ENCODE measurements at places on chromosomes 1 and 21.

- DNase-seq = peak; percentile 41
These were observed 651 bp upstream of the GABRD start for GRCh38 chr1:2018217-2019171.

DNA sequence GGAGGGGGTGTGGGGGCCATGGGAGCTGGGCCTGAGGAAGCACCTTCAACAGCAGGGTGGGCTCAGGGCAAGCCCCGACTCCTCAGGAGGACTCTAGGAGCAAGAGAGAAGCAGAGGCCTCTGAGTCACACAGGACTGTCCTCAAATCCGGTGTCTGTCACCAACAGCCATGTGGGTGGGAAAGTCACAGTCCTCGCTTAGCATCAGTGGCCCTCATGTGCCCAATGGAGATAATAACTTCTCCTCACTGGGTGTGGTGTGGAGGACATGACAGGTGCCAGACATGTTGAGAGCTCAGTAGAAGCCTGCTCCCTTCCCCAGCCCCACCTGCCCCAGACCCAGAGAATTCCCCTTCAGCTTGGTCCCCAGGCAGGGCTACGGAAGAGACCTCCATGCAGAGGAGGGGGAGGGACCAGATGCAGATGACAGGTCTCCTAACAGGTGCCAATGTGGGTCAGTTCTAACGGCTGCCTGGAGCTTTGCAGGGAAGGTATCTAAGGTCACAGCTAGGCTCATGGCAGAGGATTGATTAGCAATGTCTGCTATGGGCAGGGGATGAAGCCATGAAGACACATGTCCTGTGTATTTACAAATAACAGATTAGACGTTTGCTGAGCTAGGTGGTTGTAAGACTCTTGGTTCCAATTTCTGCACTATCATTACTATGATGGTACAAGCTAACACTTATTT is 30.2 kb downstream of the TTC39A start:
- DNase-seq = peak; percentile 19

DNA sequence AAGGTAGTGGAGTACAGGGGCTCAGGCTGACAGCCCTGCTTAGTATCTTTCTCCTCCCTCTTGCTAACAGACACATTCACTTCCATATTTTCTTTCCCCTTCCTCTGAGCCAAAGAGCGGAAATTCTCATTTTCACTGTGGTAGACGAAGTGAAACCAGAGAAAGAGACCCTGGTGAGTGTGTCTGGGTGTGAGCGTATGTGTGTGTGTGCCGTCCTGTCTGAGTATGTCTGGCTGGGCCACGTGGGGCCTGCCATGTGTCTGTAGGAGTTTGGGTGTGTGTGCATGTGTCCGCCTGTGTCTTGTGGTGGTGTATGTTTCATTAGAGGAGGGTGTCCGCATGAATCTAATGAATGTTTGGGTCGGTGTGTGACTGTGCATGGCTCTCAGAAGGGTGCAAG is 1.7 kb downstream of the COL8A2 start:
- DNase-seq = no peak

DNA sequence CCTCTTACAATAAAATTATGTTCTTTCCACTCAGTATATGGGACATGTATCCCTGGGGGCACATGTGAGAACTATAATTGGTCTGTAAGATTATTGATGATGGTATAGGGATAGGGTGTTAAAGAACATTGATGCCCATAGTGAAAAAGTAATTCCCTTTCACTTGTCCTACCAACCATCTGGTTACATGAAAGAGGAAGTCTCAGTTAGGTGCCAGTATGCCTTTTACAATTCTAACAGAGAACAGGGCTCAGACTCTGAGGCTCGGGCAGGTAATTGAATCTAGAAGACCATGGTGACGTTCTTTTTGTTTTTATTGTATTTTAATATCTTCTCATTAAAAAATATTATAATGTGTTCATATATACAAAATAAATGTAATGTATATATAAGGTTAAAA is 113.6 kb downstream of the FGGY start:
- DNase-seq = no peak

- DNase-seq = no peak
These were observed 3.7 kb upstream of the SHISAL2A start for GRCh38 chr1:52629325-52629643.

DNA sequence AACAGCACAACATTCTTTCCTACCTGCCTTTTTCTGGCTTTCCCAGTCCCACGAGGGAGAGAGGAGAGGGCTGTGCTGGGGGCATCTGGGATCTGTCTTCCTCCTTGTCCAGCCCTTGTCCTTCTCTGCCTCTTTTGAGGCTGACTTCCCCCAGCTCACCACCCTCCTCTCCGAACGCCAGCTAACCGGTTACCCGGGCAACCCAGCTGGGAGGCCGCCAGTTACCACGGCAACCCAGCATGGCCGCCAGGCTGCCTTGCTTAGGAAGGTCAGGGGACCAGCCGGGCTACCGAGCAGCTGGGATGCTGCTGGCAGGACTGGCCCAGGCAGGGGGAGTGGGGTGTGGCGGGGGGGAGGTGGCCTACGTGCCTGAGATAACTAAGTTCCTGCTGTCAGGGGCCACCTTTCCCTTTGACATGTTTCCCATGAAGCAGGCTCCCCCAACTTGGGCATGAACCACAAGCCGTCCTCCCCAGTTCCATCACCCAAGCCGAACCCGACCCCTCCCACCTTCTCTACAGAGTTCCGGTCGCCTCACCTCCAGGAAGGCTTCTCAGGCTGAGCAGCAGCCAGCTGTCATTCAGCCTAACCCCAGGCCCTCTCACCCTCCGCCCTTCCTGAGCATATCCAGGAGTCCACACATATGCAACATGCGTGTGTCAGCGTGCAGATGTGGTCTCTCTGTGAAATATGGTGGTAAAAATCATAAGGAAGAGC is 8.7 kb downstream of the PLEKHA6 start:
- DNase-seq = peak; percentile 89

- DNase-seq = no peak
These were observed 69.4 kb downstream of the NID1 start for GRCh38 chr1:235995511-235995910.

GRCh38 chr1:156727926-156728598 is at the start of gene METTL25B:
METTL25B (plus strand) TSS chr1:156728469; CDS start chr1:156729105, 636 bp downstream.
- peak; percentile 55 for DNase-seq
